ENCODE measurements at places on chromosomes 12 and 14.

GRCh38 chr12:22100958-22101748 lies 55.1 kb downstream of the CMAS start:
- DNase-seq, result peak; percentile 28

DNA sequence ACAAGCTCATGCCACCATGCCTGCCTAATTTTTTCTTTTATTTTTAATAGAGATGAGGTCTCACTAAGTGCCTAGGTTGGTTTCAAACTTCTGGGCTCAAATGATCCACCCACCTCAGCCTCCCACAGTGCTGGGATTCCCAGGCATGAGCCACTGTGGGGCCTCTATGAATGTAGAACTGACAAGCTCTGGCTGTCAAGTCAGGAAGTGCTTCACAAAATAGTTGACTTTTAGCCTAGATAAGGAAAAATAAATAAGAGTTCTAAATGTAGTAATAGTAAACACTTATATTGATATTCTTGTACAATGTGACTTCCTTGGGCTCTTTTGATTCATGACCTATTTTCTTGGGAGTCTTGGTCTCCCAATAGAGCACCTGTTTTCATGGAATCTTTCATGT lies 40.0 kb downstream of the RMST start:
- no peak for DNase-seq

DNA sequence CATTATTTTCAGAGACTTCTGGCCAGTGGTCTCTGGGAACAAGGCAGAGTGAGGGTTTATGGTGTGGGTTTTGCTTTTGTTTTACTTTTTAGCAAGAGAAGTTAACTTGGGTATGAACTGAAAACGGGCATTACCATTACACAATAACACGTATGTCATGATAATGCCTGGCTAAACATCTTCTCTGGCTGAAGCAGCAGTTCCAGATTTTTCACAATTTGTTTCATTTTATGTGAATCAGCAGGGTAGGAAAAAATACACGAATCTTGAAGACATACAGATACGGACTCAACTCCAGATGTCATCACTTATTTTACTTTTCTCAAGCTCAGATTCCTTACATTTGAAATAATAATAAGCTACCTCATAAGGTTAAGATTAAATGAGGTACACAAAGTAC lies 2.5 kb upstream of the PCNX4 start:
- DNase-seq, result no peak

DNA sequence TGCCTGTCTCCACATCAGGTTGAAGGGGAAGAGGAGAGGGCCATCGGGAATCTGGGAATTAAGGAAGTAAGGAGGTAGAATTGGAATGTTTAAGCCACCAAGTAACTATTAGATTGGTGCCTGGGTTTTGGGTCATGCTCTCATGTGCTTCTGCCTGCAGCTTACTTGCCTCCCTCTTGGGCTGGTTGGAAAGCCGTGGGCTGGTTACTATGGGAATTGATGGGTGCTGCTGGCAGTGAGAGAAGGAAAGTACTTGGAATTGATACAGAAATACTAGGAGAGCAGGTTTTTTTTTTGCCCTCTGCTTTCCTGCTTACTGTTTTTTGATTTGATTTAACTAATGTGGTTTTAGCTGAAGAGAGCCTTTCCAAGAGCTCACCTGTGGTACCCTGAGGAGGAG lies 493.5 kb upstream of the RGS6 start:
- DNase-seq, result no peak

- DNase-seq, result no peak
Measured at GRCh38 chr12:92506891-92507290, 195.9 kb upstream of the PLEKHG7 start.

All from uterus (tissue), 4 donors.